ENCODE measurements at places on chromosomes 1 and 21.

DNA sequence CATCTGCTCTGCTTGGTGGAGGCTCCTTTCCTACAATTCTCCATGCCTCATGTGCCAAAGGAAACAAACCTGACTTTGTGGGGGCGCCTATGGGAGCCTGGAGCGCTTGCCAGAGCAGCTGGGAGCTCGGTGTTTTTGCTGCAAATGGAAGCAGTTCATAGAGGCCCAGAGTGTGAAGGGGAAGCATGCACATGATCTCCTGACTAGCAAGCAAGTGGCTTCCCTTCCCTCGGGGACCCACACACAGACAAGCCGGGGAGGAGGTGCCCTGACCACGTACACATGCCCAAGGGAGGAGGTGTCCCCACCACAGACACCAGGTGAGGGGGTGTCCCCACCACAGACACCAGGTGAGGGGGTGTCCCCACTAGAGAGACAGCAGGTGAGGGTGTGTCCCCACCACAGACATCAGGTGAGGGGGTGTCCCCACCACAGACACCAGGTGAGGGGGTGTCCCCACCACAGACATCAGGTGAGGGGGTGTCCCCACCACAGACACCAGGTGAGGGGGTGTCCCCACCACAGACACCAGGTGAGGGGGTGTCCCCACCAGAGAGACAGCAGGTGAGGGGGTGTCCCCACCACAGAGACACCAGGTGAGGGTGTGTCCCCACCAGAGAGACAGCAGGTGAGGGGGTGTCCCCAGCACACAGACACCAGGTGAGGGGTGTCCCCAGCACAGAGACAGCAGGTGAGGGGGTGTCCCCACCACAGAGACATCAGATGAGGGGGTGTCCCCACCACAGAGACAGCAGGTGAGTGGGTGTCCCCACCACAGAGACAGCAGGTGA, 106.8 kb downstream of the CRYAA start:
- no peak for DNase-seq

- no peak for DNase-seq
These were observed 79.2 kb upstream of the ETS2 start for GRCh38 chr21:38726482-38726881.

DNA sequence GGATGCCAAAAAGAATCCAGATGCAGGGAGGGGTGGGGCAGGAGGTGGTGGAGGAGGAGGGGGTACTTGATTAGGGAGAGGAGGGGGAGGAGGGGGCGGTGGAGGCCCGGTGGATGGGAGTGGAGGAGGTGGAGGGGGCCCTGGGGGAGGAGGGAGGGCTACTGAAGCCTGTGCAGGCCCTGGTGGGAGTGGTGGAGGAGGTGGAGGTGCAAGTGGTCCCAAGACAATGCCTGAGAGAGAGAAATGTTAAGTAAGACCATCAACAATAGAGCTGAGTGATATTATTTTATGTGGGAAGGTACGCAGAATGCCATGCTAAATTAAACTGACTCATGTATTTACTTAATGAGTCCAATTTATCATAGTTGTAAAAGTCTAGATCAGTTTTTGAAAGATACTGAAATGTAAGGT, 86.8 kb upstream of the LBR start:
- DNase-seq = no peak

DNA sequence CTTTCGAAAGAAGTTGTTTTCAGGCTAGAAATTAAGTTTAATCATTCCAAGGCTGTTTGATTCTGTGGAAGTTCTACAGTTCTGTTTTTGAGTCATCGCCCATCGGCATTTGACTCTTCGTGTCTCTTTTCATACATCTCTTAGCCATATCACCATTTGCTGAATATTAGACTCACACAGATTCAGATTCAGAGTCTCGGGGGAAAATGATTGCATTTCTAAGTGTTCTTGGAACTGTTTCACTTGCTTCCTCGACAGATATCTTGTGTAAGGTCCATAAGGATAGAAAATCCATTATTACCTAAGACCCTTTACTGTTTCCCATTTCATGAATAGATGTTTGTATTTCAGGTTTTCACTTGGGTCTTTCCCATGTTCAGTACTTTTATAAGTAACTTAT, 237.0 kb upstream of the SGIP1 start:
- no peak for DNase-seq

DNA sequence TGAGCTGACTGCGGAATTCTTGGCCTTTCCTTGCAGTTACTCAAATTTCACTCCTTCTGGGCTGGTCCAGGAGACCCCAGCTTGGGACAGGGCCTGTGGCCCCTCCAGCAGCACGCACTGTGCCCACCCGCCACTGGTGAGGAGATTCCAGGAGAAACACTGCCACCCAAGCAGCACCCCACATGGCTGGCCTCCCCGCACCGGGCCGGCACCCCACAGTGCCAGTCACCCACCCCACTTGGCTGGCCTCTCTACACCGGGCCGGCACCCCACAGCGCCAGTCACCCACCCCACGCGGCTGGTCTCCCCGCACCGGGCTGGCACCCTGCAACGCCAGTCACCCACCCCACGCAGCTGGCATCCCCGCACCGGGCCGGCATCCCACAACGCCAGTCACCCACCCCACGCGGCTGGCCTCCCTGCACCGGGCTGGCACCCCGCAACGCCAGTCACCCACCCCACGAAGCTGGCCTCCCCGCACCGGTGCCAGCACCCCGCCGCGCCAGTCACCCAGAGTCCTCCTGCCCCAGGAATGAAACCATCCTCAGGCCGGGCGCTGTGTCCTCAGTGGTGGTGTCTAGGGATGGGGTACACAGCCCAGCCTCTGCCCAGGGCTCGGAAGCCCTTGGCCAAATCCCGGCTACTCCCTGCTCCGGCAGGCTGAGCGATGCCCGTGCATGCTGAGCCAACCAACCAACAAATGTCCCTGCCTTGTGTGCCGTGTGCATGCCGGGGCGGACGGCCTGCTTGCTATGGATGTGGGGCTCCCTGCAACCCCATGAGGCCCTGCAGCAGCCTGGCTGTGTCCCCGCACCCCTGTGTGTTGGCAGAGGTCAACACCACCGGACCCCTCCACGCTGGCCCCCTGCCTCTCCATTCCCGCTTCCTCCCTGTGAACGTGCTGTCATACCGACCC, 38.6 kb upstream of the TSPEAR start:
- no peak for DNase-seq

DNA sequence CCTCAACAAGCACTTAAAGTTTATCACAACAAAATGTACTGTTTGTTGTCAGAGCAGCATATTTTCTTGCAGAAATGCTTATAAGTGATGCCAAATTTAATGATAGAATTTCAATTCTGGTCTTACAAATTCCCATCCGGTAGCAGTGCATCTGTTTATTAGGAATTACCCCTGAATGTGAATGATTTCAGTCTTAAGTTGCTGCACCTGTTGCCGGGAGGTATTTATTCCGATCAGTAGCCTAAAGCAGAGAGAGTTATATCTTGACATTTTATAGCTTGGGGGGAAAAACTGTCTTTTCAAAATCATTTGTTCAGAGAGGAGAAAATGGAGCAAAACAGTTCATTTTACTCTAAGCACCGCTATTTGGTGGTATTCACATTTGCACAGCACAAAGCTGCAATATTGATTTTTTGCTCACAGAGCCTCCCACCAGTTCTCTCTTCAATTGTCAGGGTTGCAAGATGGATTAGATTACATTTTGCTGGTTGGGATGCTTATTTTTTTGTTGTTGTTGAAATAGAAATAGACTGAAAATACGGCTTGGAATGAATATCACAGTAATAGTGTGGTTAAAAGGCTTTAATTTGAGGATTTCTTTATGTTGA, 98.6 kb downstream of the ADGRL2 start:
- no peak for DNase-seq

DNA sequence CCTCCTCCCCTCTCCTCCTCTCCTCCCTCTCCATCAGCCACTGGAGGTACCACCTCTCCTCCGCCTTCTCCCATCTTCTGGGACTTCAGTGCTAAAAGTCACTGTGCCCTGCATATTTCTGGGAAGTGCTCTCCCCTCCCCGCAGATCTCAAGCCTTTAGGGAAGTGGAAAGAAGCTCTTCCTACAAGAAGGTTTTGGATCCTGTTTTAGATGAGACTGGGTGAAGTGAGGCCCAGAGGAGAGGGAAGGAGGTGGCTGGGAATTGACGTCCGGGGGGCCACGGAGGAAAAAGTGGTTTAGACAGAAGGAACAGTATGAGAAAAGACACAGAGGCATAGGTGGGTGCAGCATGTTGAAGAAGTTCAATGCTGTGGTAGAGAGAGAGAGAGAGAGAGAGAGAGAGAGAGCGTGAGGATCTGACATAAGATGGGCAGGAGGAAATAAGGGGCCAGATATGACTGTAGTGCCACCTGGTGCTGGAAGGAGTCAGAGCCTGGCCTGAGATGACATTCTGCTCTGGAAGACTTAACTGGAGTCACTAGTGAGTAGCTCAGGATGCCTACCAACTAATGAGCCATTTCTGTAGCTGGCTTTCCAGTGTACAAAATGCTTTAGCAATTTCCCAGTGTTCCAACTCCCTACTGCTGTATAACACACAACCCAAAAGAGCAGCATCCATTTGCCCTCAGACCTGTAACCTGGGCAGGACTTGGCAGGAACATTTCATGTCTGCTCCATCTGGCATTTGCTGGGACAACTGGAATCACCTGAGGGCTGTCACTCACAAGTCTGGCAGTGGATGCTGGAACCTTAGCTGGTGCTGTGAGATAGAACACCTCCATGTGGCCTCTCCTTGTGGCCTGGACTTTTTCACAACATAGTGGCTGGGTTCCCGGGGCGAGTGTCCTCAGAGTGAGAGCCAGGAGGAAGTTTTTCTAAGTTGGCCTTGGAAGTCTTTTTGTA, 16.6 kb upstream of the ZSCAN20 start:
- DNase-seq = peak; percentile 91

GRCh38 chr1:161084597-161084988, 4.8 kb downstream of the NECTIN4 start:
- no peak for DNase-seq

DNA sequence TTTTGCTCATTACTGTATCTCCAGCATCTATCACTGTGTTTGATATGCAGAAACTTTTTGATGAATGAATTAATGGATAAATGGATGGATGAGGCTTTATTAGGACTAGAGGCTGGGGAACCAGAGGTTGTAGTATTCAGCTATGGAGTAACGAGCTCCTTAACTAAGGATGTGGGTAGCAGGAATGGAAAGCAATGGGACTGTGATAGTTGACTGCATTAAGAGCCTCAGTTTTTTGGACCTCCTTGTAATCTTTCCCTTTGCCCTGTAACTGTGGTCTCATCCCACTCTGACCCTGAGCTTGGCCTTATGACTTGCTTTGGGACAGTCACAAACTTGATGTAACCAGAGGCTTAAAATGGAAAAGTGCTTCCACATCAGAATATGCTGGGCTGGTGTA, 9.0 kb upstream of the RUNX1 start:
- DNase-seq = no peak

GRCh38 chr1:194288238-194288637, 1101.8 kb upstream of the B3GALT2 start:
- DNase-seq = no peak

- DNase-seq = no peak
These were observed 194.3 kb downstream of the RHOU start for GRCh38 chr1:228929476-228930027.

GRCh38 chr1:248155927-248156326, 11.0 kb downstream of the OR2M5 start:
- DNase-seq = no peak

GRCh38 chr21:30354308-30355005, 6.1 kb upstream of the KRTAP23-1 start:
- DNase-seq = no peak

GRCh38 chr1:25030012-25030411, 99.9 kb upstream of the RUNX3 start:
- no peak for DNase-seq

DNA sequence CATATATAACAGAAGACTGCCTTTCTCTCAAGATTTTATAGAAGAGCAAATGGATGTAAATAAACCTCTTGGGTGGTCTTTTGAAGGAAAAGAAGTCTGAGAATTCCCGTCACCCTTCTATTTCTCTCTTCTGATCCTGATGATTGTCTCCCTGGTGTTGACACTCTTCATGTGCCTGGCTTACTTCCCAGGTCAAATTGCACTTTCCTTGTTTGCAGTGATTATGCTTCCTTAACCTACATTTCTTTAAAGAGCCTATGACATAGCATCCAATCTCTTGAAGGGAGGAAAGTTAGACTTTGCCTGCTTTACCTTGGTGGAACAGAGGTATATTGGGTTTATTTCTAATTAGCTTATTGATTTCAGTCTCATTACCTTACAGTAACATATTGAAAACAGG, 80.1 kb downstream of the LRRC53 start:
- no peak for DNase-seq

DNA sequence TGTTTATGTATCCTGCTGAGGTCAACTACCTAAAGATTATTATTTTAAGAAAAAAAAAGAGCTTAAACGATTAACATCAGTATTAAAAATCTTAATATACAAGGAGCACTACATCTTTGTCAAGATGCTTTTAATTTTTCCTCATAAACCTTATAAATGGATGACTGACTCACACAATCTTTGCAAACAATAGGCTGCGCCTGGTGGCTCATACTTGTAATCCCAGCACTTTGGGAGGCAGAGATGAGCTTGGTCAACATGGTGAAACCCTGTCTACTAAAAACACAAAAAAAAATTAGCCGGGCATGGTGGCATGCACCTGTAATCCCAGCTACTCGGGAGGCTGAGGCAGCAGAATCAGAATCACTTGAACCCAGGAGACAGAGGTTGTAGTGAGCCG, 1.7 kb downstream of the KHDC4 start:
- DNase-seq = no peak

DNA sequence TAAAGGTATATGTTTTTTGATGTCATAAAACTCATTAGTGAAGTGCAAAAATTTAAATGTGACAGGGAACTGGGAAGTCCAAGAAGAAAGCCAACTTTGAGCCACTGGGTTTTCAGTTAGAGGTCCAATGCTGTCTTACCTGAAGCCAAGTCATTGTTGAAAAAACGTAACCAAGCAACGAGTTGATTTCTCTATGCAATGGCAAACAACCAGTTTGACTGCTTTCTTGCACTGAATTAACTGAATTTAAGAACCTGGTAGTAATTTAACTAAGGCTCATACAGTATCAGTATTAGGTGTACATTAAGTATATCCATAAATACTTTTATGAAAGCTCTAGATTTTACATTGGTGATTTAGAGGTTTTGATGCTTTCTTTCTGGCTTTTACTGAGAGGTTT, 20.2 kb upstream of the S1PR1 start:
- DNase-seq = no peak

DNA sequence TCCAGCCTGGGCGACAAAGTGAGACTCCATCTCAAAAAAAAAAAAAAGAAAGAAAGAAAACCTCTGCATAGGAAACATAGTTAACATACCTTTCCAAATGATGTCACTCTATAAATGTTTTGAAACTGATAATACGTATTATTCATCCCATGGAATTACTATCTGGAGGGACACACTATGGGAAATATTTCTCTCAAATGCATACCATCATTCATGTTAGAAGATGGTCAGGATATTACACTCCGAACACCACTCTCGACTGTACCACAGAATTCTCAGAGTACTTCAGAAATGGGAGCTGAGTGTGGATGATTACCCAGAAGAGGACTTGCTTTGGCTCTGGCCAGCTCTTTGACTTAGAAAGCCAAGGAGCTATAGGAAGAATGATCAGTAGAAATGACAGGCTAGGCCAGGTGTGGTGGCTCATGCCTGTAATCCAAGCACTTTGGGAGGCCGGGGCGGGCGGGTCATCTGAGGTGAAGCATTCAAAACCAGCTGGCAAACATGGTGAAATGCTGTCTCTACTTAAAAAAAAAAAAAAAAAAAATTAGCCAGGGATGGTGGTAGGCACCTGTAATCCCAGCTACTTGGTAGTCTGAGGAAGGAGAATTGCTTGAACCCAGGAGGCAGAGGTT, 5.2 kb upstream of the LIN28A start:
- no peak for DNase-seq

- DNase-seq = peak; percentile 21
These were observed 28.1 kb downstream of the IL23R start for GRCh38 chr1:67194209-67194863.

GRCh38 chr1:226424221-226425003, 16.5 kb upstream of the PARP1 start:
- DNase-seq = peak; percentile 59

Data from M059J (cell line).